ENCODE measurements at places on chromosomes 2 and 18.
A peak's percentile ranks its signal among the peaks of the same experiment; 100 is the strongest.

GRCh38 chr18:1019191-1019590, 114.5 kb downstream of the ADCYAP1 start:
- DNase-seq: no peak

DNA sequence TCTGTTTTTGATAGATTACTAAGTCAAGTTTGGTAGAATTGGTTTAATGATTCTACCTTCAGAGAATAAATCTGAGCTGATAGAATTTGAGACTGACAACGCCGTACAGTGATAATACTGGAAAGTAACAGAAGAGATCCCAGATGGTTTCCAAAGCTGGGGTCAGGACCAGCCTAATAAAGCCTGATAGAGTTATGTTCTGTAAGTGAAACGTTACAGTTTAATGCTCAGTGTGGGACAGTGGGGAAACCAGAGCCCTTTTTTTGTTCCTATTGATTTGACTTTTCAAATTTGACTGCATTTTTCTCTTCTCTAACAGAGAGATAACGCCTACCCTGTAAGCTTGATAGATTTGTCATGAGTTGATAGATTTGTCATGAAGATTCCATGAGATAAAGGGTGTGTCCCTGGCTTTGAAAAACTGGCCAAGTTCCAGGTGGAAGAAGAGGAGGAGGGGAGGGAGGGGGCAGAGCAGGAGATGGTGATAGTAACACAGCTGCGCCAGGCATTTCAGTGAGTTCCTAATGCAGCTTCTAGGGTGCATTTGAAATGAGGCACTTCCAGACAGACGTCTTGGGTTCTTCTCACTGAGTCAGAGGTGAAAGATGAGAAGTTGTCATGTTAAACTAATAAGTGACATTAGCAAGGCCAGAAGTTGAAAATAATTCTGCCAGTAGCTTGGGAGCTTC, 65.1 kb downstream of the CERS6 start:
- no peak for DNase-seq

DNA sequence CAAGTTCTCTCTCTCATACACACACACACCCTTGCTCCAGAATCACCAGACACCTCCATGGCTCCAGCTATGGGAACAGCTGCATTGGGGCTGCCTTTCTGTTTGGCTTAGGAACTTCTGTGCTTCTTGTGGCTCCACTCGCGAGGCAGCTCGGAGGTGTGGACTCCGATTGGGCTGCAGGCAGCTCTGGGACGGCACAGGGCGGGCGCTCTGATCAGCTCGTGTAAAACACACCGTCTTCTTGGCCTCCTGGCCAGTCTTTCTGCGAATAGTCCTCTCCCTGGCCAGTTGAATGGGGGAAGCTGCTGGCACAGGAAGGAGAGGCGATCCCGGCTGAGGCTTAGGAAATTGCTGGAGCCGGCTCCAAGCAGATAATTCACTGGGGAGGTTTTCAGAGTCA, 22.4 kb downstream of the FOSL2 start:
- no peak for DNase-seq

- peak; percentile 89 for DNase-seq
These were observed 92.5 kb downstream of the ZFP36L2 start for GRCh38 chr2:43133708-43134570.

- DNase-seq: no peak
These were observed 470.8 kb upstream of the TNP1 start for GRCh38 chr2:217330647-217331046.

DNA sequence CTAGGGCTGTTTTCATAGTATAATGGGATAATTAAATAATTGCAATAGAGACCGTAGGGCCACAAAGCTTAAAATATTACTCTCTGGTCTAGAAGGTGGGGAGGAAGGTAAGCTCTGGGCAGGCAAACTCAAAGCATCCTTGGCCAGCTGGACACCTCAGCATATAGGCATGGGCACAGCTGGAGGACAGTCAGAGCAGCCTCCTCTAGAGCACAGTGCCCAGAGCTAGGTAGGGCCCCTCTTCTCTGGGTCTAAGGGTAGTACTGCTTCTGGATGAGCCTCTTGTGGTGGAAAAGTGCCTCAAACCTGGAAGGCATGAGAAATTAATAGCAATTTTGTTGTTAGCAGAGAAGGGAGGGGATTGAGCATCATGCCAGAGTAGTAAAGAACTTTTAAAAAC, 291.3 kb upstream of the FBXO11 start:
- no peak for DNase-seq

- DNase-seq: no peak
These were observed 24.3 kb upstream of the KCNF1 start for GRCh38 chr2:10887476-10887875.

DNA sequence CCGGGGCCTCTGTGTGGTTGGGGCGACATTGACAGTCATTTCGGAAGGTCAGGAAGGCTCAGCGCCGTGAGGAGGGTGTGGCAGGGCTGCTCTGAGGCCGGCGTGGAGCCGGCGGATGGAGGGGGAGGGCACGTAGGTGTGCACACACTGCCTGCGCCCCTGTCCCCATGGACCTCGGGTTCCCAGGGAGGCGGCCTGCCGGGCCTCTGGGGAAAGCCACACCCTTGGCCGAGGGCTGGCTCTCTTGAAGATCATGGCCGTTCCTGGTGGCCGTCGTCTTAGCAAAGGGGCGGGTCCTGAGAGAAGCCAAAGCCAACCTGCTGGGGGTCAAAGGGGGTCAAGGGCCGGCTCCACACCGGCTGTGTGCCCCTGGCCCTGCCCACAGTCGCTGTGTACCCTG, 11.9 kb downstream of the GPC1 start:
- DNase-seq: no peak

DNA sequence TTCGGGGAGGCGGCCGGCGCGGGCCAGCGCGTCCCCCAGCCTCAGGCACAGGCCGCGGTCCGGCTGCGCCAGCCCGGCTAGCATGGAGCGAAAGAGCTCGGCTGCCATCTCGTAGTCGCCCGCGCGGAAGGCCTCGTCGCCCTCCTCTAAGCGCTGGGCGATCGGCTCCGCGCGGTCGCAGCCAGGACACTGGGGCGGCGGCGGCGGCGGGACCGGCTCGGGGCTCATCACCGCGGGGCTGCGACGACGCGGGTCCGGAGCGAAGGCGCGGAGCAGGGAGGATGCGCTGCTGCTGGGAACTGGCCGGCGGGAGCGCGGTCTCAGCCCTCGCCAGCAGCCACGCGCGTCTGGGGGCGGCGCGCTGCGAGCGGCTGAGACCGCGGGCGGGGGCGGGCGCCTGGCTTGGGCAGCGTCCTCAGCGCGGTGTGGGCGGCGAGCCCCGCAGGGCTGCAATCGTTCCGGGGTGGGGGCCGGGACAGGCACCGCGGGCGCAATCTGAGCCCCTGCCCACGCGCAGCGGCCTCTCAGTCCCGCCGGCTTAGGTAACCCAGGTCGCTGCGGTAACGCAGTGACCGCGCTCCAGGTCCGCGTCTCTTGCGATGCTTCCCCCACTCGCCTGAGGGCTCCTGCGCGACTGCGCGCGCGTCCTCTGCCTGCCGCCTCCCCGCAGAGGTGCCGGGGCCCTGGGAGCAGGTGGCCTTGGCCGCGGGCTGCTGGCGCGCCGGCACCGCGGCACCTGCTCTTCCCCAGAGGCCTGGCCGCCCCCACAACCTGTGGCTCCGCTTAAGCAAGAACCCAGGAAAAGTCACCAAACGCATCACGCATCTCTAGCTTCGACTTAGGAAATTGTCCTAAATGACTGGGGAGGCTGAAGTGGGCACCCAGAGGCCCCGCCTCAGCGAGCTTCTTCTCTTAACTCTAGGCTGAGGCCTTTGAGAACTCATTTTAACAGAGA, at the start of gene LONRF2:
LONRF2 (minus strand) TSS at position 636 of the 955 bp plus-strand sequence; CDS start at position 228, 408 bp downstream.
- DNase-seq: peak; percentile 4

- DNase-seq: no peak
These were observed 20.0 kb downstream of the KCNF1 start for GRCh38 chr2:10931710-10932255.

- no peak for DNase-seq
These were observed 58.3 kb upstream of the NFE2L2 start for GRCh38 chr2:177322801-177323261.

DNA sequence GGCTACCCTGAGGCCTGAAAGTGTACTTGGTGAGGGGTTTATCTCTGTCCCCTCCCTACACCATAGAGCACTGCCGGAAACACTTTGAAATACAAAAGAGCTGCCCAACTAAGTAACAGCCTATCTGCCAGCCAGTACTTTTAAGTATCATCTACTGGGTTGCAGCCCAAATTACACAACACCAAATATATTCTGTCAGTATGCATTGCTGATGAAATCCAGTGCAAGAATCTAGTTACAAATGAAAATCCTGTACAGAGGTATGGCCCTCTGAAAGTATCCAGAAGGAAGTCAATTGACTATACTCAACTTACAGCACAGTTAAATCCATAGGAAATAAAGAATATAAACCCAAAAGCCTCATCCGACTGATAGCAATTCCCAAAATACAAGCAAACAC, 280.8 kb downstream of the CCDC85A start:
- no peak for DNase-seq

GRCh38 chr2:236353594-236353942, 89.4 kb upstream of the ASB18 start:
- DNase-seq: no peak

DNA sequence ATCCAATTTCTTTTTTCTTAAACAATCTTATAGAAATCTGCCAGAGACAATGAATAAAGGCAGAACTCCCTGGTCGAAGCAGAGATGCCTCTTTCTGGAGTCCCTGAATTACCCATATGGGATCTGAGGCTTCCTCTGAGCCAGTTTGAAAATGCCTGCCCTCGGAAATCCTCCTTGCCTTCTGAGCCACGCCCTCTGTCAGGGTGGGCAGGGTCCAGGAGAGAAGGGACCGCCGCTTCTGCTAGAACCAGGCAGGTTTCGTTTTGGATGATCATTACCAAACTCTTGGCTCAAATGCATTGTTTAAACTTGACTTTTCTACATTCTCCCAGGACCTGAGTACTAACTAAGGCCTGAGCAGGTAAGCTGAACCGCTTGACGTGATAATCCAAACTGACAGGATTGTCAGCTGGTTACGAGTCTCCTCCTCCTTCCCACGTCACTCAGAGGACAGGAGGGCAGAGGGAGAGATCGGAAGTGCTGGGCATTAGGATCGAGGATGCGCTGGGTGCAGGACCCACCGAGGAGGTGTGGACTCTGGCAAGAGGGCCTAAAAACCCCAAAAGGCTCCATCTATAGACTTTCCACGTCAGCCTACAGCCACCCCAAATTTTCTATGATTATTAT, 128.4 kb downstream of the KLHL29 start:
- no peak for DNase-seq

- DNase-seq: peak; percentile 55
These were observed 1.4 kb downstream of the MBP start for GRCh38 chr18:77131100-77131651.

DNA sequence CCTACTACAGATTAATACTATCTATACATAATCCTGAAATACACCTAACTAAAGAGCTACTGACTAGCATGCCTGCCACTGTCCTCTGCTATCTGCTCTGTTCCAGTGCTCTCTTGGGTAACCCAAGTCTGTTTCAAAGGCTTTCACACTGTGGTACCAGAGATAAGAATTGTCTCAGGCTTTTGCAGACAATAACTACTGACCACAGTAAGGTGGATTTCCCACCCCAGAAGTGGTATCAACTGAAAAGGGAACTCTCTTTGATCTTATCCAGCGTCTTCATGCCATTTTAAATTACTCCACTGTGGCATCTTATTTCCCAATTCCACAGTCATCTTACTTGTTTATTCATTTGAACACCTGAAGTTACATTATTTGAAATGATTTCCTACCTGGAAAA, 190.2 kb downstream of the IKZF2 start:
- no peak for DNase-seq

DNA sequence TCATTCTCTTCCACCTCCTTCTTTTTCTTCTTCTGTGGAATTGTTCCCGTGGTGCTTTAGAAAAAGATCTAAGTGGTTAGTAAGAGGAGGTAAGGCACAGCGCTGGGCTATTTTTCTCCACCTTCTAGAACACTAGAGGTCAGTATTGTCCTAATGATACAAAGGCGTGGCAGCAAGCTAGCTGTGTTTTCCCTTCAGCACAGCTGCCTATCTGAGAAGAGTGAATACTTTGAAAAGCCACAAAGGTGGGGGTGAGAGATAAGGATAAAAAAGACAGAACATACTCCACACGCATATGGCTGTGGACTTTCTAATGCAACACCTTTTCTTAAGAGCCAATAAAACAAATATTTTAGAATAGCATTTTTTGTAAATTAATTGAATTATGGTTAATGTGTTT, 2.1 kb downstream of the CNTNAP5 start:
- no peak for DNase-seq

DNA sequence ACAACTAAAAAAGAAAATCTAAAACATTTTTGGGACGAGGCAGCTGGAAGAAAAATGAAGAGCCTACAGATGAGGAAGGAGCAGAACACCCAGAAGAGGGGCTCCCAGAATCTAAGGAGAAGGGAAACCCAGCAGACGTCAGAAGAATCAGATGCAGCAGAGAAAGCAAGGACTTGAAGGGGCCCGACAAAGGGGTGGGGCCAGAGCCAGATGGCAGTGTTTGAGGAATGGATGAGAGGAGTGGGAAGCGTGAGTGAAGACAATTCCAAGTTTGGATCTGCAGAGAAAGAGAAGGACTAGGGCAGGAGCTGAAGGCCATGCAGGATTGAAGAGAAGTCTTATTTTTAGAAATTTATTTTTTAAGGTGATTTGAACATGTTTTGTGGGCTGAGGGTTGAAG, 19.3 kb downstream of the PTMA start:
- DNase-seq: no peak

GRCh38 chr18:70421471-70422390, 132.9 kb downstream of the SOCS6 start:
- DNase-seq: no peak

GRCh38 chr2:128808462-128809258, 490.0 kb upstream of the HS6ST1 start:
- DNase-seq: no peak

GRCh38 chr2:25517701-25518100, 155.7 kb downstream of the DTNB start:
- no peak for DNase-seq

DNA sequence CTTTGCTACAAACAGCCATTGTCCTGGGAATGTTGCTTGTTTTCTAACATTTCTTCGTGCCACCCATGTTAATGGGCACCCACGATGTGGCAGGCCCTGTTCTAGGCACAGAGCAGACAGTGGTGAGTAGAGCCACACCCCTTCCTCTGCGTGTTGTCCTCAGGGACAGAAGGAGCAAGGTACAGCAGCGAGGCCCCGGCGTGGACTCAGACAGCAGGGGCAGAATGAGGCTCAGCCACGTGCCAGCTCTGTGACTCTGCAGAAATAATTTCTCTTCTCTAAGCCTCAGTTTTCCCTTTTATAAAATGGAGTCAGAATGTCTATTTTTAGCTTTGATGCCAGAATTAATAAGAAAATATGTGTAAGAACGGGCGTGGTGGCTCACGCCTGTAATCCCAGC, 401.7 kb downstream of the TSN start:
- no peak for DNase-seq

All from CD4-positive, alpha-beta T cell treated with Interleukin-6 for 4 hours (primary cell).